Lung (tissue), 17 donors: ENCODE measurements at places on chromosomes 16 and 17.

- H3K27me3 ChIP-seq = no peaks in the 10 kb centered on the region
- H3K27ac ChIP-seq = no peak overlapping the region
- H3K4me3 ChIP-seq = no peak overlapping the region
- H3K4me1 ChIP-seq = no peaks in the 10 kb centered on the region
Observed at GRCh38 chr17:53941231-53941630, 118.5 kb downstream of the KIF2B start.

DNA sequence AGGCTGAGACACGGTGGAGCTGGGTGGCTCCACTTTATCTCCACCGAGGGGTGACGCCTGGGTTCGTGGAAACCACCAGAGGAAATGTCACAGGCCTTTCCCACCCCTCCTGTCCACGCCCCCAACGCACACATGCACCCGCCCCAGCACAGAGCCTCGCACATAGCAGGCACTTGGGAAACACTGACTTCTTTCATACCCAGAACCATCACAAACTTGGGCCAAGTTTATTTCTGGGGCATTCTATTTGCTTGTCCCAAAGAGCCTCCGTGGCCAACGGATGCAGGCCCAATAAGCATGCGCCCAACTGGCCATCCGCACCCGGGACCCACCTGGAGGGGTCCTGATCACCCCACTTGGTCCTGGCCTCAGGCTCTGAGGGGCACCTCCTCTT, 3.3 kb downstream of the BCAR1 start:
- H3K27ac ChIP-seq = peak overlapping the region; percentile 97
- H3K4me3 ChIP-seq = no peak overlapping the region
- H3K36me3 ChIP-seq = no peaks in the 10 kb centered on the region
- no peak for DNase-seq
- peaks cover 71% of the 10 kb centered on the region for H3K4me1 ChIP-seq

- no peaks in the 10 kb centered on the region for H3K4me1 ChIP-seq
- no peak overlapping the region for H3K4me3 ChIP-seq
- H3K36me3 ChIP-seq = no peaks in the 10 kb centered on the region
- DNase-seq = no peak
Observed at GRCh38 chr16:57539072-57539796, 2.9 kb upstream of the CCDC102A start.

DNA sequence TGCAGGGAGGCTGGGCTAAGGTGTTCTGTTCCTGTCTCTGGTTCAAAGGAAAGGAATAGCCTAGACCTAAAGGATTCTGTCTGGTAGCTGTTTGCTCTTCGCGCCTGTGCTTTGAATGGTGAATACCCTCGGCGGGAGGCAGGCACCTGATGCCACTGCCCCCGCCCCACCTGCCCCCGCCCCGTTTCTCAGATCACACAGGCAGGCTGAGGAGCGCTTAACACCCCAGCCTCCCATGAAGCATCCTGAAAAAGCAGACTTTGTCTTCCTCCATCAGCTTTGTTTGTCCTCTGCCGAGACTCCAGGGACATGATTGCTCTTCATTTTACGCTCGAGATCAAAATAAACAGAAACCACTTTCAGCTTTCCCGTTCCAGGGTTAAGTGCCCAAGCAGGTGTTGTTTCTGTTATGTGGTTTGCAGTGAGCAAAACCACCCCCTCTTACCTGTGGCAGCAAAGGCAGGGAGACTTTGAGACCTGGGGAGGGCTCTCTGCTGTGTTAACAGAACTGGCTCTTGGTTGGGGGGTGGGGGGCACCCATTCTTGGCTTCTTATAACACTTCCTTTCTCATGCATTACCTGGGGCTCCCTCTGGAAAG, 452.1 kb downstream of the WWOX start:
- H3K27me3 ChIP-seq = no peaks in the 10 kb centered on the region
- peak; percentile 66 for DNase-seq
- H3K4me3 ChIP-seq = no peak overlapping the region
- H3K27ac ChIP-seq = no peak overlapping the region
- H3K4me1 ChIP-seq = peaks cover 8% of the 10 kb centered on the region

DNA sequence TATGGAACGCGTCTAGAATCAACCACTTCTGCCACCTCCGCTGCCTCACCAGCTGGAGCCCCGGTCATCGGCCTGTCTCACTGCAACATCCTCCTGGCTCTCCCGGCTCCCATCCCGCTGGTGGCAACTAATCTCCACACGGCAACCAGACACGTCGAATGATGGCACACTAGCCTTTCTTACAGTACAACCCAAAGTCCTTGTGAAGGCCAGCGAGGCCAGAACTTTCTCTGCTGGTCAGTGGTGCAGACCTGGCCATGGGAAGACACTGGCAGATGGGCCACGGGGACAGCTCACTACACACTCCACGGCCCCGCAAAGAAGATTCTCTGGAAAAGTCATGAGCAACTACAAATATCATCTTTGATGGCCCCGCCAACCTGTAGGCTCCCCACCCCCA, 117.6 kb downstream of the RMI2 start:
- H3K4me1 ChIP-seq = no peaks in the 10 kb centered on the region
- no peak overlapping the region for H3K4me3 ChIP-seq
- no peaks in the 10 kb centered on the region for H3K36me3 ChIP-seq
- no peak overlapping the region for H3K27ac ChIP-seq
- DNase-seq = no peak

- no peak overlapping the region for H3K27ac ChIP-seq
- H3K4me3 ChIP-seq = no peak overlapping the region
- no peaks in the 10 kb centered on the region for H3K27me3 ChIP-seq
Observed at GRCh38 chr16:52742608-52743170, 195.7 kb upstream of the TOX3 start.

- H3K36me3 ChIP-seq = peaks cover 15% of the 10 kb centered on the region
- no peak overlapping the region for H3K4me3 ChIP-seq
- H3K27me3 ChIP-seq = no peaks in the 10 kb centered on the region
- DNase-seq = no peak
Observed at GRCh38 chr16:72884037-72884436, 163.9 kb downstream of the ZFHX3 start.

- peaks cover 14% of the 10 kb centered on the region for H3K27me3 ChIP-seq
- H3K4me1 ChIP-seq = no peaks in the 10 kb centered on the region
- peak; percentile 83 for DNase-seq
Observed at GRCh38 chr17:38421171-38421841, 7.0 kb upstream of the ARHGAP23 start.

DNA sequence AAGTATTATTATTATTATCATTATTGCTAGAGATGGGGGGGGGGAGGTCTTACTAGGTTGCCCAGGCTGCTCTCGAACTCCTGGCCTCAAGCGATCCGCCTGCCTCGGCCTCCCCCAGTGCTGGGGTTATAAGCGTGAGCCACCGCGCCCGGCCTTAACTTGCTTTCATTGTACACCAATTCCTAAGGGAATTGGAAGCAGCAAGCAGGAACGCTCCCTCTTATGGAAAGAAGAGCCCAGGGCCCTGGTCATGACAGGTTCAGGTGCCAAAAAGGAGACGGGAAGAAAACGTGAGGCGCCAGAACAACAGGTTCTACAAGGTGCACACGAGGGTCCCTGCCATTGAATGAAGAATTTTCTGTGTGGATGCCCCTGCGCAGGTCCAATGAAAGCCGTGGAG, 540 bp upstream of the RPL38 start:
- H3K36me3 ChIP-seq = no peaks in the 10 kb centered on the region
- no peak overlapping the region for H3K4me3 ChIP-seq
- H3K27ac ChIP-seq = no peak overlapping the region
- peaks cover 8% of the 10 kb centered on the region for H3K27me3 ChIP-seq
- H3K4me1 ChIP-seq = peaks cover 17% of the 10 kb centered on the region

- H3K4me3 ChIP-seq = no peak overlapping the region
- DNase-seq = no peak
- peaks cover 8% of the 10 kb centered on the region for H3K36me3 ChIP-seq
- no peaks in the 10 kb centered on the region for H3K4me1 ChIP-seq
Observed at GRCh38 chr17:82320956-82321927, 3.8 kb upstream of the CD7 start.

GRCh38 chr16:178668-179015, 1.6 kb upstream of the HBQ1 start:
- no peak overlapping the region for H3K4me3 ChIP-seq
- H3K4me1 ChIP-seq = peaks cover 4% of the 10 kb centered on the region
- H3K27ac ChIP-seq = no peak overlapping the region
- no peaks in the 10 kb centered on the region for H3K36me3 ChIP-seq
- H3K27me3 ChIP-seq = peaks cover 41% of the 10 kb centered on the region

- H3K27me3 ChIP-seq = no peaks in the 10 kb centered on the region
- DNase-seq = no peak
- H3K27ac ChIP-seq = no peak overlapping the region
- no peak overlapping the region for H3K4me3 ChIP-seq
- peaks cover 38% of the 10 kb centered on the region for H3K4me1 ChIP-seq
Observed at GRCh38 chr16:22370038-22370820, 4.2 kb downstream of the CDR2 start.

- H3K36me3 ChIP-seq = no peaks in the 10 kb centered on the region
- H3K27me3 ChIP-seq = no peaks in the 10 kb centered on the region
- H3K4me3 ChIP-seq = no peak overlapping the region
- no peak for DNase-seq
- no peak overlapping the region for H3K27ac ChIP-seq
Observed at GRCh38 chr17:6912110-6913051, 80.9 kb upstream of the TEKT1 start.
